Thyroid gland (tissue), 4 donors: ENCODE measurements at places on chromosomes 5 and 9. TPM values are rescaled to one million over a fixed set of nuclear protein-coding genes. Genes with fewer than 3 reads are reported as not detected.

TAS2R1 gene
- not detected for total RNA-seq

CDH12 gene
- not detected for total RNA-seq

PAPPA gene
- 1.0 TPM for total RNA-seq

- H3K27ac ChIP-seq = no peak overlapping the region
- H3K27me3 ChIP-seq = no peaks in the 10 kb centered on the region
- H3K4me1 ChIP-seq = no peaks in the 10 kb centered on the region
- DNase-seq = no peak
- no peak overlapping the region for H3K4me3 ChIP-seq
- no peaks in the 10 kb centered on the region for H3K36me3 ChIP-seq
These were observed 14.4 kb downstream of the SIT1 start for GRCh38 chr9:35636135-35636876.

DNA sequence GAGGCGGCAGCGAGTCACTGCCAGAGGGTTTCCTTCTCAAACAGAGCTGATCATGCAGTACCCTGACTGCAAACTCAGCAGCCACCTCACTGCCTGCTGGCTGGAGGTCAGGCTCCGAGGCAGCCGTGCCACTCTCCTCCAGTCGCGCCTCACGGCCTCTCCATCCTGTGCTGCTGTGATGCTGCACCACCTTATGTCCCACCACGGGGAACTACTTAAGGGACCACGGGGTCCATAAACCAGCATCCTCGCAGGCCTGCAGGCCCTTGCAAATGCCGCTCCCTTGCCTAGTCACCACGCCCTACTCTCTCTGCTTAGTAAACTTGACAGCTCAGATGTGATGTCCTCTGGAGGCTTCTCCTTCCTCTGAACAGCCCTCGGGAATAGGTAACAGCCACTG is 99.2 kb downstream of the CRB2 start:
- H3K27ac ChIP-seq = no peak overlapping the region
- H3K36me3 ChIP-seq = no peaks in the 10 kb centered on the region
- no peaks in the 10 kb centered on the region for H3K27me3 ChIP-seq
- peaks cover 9% of the 10 kb centered on the region for H3K4me1 ChIP-seq

DNA sequence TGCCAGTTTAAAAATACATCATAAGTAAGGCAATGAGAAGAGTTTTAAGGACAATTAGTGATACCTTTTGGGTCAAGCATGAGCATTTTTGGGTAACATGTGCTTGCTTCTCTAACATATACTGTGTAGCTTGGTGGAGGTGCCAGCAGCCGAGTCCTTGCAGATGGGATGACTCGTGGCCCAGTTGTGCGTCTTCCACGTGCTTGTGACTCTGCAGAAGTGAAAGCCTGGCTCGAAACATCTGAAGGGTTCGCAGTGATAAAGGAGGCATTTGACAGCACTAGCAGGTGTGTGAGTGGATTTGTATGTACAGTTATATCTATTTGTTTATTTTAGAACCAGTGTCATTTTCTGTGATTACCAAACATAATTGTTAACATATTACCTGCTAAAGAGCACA is 18.2 kb downstream of the HMGCR start:
- H3K27ac ChIP-seq = no peak overlapping the region
- H3K27me3 ChIP-seq = no peaks in the 10 kb centered on the region
- peaks cover 64% of the 10 kb centered on the region for H3K36me3 ChIP-seq
- DNase-seq = no peak
- no peak overlapping the region for H3K4me3 ChIP-seq

DNA sequence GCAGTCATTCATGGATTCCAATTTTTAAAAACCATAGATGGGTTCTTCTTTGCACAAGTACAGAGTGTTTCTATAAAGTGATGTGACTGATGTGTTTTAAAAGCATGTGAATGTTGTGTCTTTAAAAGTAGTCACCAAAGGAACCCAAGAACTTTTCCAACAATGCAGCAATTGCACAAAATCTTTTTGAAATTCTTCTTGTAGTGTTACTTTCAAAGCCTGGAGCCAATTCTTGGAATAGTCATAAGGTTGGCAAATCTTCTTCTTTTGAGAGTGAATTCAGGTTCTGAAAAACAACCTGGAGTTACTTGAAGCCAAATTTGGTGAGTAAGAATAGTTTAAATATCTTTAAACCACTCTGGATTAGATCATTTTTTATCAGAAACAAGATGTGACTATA is 10.5 kb downstream of the GRAMD2B start:
- no peak for DNase-seq
- no peaks in the 10 kb centered on the region for H3K27me3 ChIP-seq
- no peaks in the 10 kb centered on the region for H3K36me3 ChIP-seq

- no peak overlapping the region for H3K4me3 ChIP-seq
- no peaks in the 10 kb centered on the region for H3K27me3 ChIP-seq
- H3K4me1 ChIP-seq = peaks cover 7% of the 10 kb centered on the region
- no peaks in the 10 kb centered on the region for H3K36me3 ChIP-seq
- H3K27ac ChIP-seq = no peak overlapping the region
These were observed 9.7 kb upstream of the CYSTM1 start for GRCh38 chr5:140165101-140165922.

DNA sequence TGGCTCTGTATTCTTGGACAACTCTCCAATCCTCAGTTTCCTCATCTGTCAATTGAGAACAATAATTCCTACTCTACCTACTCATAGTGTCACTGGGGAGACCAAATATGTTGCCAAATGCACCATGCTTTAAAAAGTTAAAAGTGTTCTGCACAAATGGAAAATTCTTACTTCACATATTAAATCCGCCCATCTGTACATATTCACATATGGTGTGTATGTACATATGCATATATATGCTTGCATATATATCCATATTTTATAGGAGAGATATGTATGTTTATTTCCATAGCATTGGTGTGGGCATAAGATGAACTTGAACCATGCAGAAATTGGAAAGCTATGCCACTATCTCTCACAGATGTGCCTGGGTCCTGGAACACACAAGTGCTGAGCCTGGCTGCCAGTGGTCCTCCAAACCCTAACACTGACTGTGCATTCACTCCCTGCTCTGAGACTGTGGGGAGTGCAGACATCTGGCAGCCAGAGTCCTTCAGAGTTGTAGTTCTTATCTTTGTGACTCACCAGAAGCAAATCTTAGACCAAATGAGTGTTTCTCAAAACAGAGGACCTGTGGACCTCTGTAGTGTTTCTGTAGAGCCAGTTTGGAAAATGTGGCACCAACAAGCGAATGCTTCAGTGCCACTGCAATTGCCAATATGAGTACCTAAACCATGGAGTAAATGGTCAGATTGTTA is 168.7 kb downstream of the GRIA1 start:
- no peak overlapping the region for H3K4me3 ChIP-seq
- H3K4me1 ChIP-seq = no peaks in the 10 kb centered on the region

DNA sequence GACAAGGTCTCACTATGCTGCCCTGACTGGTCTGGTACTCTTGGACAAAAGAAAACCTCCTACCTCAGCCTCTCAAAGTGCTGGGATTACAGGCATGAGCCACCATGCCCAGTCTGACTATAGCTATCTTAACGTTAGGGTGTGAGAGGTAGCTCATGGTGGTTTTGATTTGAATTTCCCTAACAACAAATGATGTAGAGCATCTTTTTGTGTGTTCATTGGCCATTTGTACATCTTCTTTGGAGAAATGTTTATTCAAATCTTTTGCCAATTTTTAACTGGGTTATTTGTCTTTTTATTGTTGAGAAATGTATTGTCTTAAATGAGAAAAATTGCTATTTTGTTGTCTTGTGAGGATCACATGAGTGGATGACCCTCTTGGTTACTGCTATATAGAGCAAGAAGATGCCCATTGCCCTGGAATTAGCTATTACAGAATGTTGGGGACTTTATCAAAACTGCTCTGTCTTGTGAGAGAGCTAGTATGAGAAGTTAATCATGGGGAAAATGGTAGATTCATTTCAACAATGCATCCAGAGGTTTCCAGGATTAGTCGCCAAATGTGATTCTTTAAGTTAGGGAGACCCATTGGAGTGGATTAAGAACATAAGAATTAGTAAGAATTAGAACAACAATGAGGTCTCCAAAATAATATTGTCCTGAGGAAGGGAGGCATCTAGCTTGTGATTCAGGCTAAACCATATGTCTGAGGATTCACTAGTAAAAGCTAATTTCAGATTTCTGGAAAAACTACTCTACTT is 124.3 kb upstream of the MOCS2 start:
- H3K4me3 ChIP-seq = no peak overlapping the region

GRCh38 chr9:127366594-127366993 is 30.4 kb upstream of the SLC2A8 start:
- no peak overlapping the region for H3K4me3 ChIP-seq
- H3K4me1 ChIP-seq = no peaks in the 10 kb centered on the region
- no peak for DNase-seq

DNA sequence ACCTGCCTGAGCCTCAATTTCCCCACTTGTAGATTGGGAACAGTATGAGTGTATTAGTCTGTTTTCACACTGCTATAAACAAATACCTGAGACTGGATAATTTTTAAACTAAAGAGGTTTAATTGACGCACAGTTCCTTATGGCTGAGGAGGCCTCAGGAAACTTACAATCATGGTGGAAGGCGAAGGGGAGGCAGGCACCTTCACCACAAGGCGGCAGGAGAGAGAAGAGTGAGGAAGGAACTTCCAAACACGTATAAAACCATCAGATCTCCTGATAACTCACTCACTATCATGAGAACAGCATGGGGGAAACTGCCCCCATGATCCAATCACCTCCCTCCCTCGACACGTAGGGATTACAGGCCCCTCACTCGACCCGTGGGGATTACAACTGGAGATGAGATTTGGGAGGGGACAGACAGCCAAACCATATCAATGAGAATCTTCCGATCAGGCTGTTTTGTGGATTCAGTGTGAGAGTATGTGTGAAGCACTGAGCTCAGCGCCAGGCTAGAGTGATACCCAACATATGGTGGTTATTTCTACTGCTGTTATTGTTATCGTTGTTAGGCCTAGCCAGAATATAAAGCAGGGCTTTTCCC is 14.6 kb upstream of the LMX1B start:
- no peaks in the 10 kb centered on the region for H3K36me3 ChIP-seq
- H3K4me1 ChIP-seq = no peaks in the 10 kb centered on the region
- H3K27me3 ChIP-seq = no peaks in the 10 kb centered on the region
- DNase-seq = no peak

DNA sequence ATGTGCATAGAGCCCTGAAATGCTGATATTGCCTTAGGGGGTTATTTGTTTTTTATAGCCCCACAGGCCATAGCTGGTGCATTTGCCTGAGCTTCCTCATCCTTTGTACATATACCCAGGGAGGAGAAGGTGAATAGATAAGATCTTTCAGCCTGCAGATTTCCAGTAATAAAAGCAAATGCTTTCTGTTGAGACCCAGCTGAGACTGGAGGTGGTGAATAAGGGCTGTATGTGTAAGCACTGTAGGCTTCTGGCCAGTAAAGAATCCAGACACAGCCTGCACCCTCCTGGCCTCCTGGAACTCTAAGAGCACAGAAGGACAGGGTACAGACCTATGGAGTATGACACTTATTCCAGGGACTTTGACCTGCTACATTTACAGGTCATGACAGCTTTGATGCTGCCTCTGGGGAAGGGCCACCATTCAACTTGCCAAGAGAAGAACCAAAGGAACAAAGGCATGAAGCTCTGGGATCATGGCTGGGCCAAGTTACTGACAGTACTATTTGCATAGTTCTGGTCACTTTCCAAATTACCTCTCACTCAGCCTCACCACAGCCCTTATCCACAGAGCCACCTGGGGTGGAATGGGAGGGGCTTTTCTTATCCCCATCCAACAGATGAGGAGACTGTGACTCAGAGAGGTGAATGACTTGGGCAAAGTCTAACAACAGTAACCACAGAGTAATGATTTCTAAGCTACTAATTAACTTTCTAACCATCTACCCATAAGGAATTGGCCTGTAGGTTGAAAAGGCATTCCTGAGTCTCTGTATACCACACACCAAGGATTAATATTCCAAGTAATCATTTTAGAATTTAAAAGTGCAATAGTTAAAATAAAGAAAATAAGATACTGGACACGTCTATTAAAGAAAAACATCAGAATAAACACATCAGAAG is 604.5 kb upstream of the KLF4 start:
- no peak for DNase-seq
- H3K4me1 ChIP-seq = no peaks in the 10 kb centered on the region
- no peak overlapping the region for H3K27ac ChIP-seq

GRCh38 chr5:73637565-73637964 is 11.6 kb downstream of the ARHGEF28 start:
- no peak overlapping the region for H3K4me3 ChIP-seq
- peaks cover 35% of the 10 kb centered on the region for H3K4me1 ChIP-seq

DNA sequence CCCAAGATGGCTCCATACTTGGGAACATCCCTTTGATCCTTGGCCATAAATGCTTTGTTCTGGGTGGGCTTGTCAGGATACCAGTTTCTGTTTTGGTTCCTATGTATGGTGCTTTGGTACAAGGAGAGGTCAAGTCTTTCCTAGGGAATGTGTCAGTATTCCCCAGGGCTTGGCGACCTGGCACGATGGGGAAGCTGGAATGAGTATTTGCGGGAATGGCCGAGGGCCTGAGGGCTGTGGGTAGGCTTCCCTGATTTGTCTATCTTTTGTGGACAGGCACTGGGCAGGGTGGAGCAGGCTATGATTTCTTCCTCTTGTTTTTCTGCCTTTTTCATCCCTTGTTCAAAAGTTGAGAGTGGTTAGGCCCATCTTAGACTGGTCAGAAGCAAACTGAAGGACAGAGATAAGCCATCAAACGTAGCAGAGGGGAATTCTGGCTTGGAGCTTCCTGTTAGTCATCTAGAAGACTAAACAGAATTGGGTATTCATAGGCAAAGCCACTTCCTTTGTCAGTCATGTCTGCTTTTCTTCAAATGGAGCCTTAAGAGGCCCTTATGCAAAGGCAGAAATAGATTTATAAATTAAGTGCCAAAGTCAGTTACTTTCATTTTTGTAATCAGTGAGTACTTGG is 13.7 kb downstream of the DOCK2 start:
- no peak overlapping the region for H3K27ac ChIP-seq
- no peaks in the 10 kb centered on the region for H3K36me3 ChIP-seq
- H3K4me1 ChIP-seq = no peaks in the 10 kb centered on the region
- H3K4me3 ChIP-seq = no peak overlapping the region
- DNase-seq = no peak

DNA sequence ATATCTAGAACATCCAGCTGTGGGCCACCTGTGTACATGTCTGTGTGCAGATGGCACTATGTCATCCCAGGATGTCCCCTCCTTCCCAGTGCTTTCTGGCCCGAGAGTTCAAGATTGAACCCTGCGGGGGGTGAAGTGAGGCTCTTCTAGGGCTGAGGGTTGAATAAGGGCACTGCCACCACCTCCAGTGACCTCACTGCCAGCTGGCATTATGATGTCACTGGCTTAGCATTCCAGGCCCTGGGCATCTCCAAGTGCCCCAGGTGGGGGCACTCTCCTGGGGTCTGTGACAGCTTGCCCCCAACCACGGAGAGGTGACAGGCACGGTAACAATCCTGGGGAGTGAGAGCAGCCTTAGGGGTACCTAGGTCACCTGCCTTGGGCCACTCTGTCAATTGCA is 27.1 kb downstream of the CXXC5 start:
- H3K4me1 ChIP-seq = peaks cover 42% of the 10 kb centered on the region
- H3K27me3 ChIP-seq = no peaks in the 10 kb centered on the region
- H3K4me3 ChIP-seq = no peak overlapping the region
- DNase-seq = no peak

GRCh38 chr5:63128761-63129160 is 550.1 kb downstream of the LRRC70 start:
- no peaks in the 10 kb centered on the region for H3K36me3 ChIP-seq
- H3K27me3 ChIP-seq = no peaks in the 10 kb centered on the region
- no peak overlapping the region for H3K27ac ChIP-seq
- no peak overlapping the region for H3K4me3 ChIP-seq
- no peaks in the 10 kb centered on the region for H3K4me1 ChIP-seq
